ENCODE measurements at places on chromosomes 3 and 15.

DNA sequence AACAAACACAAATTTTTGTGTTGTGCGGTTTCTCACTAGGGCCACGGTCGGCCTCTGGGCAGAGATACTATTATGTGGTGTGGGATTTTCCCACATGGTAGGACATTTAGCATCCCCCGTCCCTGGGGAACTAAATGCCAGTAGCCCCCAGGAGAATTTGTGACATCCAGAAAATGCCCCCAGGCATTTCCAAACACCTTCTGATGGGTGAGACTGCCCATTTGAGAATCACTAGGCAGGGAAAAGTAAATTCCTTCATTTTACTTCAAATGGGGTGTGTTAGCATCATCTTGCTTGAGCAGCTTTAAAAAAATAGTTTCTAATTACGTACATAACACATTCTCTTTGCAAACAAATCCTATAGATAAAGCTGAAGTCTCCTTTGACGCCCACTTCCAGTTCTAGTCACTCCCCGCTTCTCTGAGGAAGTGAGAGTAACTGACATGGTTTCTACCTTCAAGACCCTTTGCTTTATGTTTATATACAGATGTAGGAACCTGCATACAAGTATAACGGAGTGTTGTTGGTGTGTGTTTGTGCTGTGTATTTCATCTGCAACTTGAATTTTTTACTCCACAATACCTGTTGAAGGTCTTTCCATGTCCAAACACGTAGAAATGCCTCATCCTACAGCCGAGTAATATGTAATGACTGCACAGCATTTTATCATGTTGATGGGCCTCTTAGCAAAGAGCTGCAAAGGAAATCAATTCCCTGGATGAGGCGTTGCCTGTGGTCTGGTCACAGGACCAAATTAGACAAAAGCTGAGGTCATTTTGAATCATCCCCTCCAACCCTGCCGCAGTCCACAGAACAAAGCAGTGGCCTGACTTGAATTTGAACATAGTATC, 31.4 kb upstream of the ZBTB38 start:
- DNase-seq: no peak

DNA sequence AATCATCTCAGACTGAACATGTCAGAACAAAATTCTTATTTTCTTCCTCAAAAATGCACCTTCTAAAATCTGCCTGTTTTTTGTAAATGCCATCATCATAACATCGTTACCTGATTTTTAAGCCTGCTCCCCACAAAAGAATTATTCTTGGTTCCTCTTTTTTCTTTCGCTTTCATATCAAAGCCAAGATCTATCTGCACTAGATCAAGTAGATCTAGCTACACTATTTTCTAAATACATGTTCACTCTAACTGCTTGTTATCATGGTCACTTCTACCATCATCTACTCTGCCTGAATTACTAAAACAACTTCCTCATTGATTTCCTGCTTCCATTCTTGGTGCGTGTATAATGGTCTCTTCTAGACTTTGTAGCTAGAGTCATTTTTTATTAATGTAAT, 217.7 kb downstream of the ARPP21 start:
- DNase-seq: no peak

DNA sequence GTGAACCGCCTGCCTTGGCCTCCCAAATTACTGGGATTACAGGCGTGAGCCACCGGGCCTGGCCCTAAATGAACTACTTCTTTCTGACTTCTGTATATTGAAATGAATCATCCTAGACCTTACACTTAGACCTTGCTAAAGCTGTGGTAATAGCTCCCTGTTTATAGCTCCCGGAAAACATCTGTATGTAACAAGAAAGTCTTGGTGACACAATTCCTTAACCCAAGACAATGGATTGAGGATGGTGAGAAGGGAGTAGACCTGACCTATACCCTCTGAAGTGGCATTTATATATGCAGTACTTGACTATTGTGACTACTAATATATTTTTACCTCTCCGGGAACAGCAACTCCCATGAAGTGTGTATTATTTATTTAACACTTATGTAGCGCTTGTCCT, 48.0 kb upstream of the TBL1XR1 start:
- no peak for DNase-seq

DNA sequence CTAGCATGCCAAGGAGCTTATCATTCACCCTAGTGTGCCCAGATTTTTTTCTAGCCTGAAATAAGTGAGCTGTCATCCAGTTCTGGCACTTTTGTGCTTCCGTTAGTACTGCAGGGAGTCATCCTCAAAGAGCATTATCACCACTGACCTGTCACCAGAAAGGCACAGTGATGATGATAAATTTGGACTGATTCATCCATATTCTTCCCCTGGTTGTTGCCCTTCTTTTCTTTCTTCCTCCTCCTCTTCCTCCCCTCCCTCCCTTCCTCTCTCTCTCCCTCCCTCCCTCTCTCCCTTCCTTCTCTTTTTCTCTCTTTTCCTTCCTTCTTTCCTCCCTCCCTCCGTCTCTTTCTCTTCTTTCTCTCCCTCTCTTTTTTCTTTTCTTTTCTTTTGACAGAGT, 21.3 kb downstream of the SLC35G2 start:
- no peak for DNase-seq

DNA sequence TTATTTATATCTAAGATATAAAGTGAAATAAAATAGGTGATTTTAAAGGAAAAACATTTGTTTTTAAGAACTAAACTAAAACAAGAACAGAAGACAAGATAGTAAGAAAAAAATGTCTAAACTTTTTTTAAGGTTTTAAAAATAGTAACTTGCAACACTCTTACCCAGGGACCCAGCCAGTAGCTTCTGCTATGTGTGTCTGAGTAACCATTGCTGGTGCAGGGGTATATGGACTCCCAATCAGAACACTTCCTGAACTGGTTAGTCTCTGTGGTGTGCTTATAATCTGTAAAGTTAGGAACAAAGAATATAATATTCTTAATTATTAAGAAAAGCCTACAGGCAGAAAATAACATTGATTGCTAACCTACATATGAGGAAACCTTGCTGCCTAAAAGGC, 118.4 kb downstream of the ATP1B3 start:
- no peak for DNase-seq

DNA sequence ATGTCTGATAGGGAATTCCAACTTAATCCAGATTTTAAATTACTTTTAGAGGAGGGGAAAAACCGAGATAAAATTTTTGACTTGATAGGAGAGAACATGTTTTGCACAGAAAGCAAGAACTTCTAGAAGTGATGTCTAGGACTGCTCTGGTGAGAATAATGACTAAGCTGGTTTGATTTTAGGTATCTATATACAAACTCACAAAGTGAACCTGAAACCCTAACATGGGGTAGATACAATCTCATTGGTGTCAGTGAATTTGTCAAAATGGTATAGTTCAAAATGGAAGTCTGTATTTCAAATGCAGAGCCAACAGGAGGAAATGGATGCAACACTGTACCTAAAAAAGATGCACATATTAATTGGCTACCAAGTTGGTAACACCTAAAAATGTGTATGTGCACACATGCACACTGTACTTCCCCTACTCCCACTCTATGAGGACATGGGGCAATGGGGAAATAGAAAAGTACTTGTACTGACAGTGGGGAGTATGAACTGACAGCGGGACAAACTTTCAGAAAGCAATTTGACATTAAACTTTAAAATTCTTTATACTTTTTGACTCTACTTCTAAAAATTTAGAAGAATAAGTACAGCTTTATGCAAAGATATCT, 53.0 kb downstream of the NR1I2 start:
- DNase-seq: no peak
